B cell (primary cell): ENCODE measurements at places on chromosomes 16 and 17.

DNA sequence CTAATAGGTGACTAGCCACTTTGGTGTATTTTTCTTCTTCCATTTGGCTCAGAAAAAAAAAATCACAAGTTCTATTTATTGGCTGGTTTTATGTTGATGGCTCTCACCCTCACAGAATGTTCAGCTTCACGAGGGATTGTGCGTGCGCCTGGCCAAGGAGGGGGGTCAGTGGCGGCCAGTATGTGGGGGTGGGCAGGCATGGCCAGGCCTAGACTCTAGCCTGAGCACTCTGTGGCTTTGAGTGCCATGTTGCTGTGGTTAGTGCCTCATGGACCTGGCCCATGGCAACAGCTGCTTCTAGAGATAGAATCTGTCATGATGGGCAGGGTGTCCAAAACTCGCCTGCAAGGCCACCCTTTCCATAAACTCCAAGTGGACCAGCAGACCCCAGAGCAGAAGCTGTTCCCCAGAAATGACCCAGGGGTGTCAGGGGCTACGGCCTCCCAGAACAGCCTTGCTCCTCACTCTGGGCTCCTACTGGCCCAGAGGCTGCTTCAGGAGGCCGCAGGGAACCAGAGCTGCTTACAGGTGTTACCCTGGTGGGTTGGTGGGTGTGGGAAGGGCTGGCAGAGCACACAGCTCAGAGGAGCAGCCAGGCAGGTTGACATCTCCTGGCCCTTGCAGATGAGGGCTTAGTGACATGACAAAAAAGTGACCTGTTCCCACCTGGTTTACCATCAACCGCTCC, 124.9 kb downstream of the SOCS1 start:
- no peak for DNase-seq

- DNase-seq: no peak
Observed at GRCh38 chr17:8672326-8672725, 41.8 kb upstream of the MYH10 start.

- no peak for DNase-seq
Observed at GRCh38 chr17:6567528-6568183, 11.3 kb upstream of the PITPNM3 start.

DNA sequence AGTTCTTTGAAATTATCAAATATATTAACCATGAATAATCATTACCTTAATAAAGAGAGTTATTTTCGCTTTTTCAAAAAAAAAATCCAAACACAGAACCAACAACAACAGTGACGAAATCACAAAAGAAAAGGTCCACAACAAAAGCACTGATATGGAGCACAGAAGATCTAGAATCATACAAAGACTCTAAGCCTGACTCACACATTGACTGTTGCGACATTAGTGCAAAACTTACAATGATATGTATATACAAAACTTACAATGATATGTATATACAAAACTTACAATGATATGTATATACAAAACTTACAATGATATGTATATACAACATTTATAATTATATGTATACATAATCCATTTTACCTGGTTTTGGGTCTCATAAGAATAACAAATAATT, 117.7 kb downstream of the USP22 start:
- DNase-seq: no peak

DNA sequence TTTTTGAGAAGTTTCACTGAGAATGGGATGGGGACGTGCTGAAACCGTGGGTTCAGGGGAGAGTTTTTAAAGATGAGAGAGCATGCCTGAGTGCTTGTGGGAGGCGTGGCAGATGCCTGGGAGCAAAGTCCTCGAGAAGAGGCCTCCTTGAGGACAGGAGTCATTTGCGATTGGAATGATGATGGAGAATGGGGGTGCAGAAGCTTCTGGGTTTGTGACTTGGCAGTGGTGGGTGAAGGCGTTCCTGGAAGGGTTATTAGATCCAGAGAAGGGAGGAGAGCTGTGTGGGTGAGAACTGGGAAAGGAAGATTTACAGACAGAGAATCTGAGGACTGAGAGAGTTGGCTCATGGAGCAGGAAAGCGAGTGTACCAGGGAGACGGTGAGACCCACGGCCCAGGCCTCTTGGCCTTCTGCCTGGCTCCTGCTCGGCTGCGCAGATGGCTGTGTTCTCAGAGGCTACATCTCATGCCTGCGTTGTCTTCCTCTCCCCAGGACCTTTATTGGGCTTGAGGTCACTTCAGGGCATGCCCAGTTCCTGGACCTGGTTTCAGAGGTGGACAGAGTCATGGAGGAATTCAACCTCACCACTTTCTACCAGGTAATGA, 8.6 kb upstream of the MMP15 start:
- DNase-seq: no peak

- DNase-seq: no peak
Observed at GRCh38 chr17:78342449-78343186, 17.3 kb downstream of the SOCS3 start.
